ENCODE measurements at places on chromosomes 1 and 21.

GRCh38 chr1:238312969-238313368, 422.2 kb upstream of the ZP4 start:
- DNase-seq, result no peak

- no peak for DNase-seq
Measured at GRCh38 chr1:16125088-16125470, 30.8 kb downstream of the EPHA2 start.

DNA sequence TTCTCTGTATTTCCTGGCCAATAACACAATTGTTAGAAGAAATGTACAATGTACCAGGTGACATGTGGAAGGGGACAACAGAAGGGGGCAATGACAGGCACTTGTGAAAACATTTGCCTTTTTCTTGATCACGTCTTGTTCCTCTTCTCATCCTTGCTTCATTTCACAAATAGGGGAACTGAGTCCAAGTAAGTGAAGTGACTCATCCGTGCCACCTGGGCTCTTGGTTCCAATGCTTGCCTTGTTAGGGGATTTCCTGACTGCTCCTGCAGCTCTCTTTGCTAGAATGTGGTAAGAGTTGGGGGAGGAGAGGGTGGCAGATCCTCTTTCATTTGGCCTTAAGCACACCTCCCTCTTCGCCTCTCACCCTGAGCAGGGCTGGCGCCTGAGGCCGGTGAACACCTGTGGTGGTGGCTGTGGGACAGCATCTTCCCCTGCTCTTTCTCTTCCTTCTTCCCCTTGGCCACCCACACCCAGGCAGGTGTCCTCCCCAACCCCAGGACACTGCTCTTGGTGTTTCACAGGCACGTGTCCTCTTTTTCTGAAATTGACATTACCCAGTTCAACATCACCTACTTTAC, 2.2 kb upstream of the RHEX start:
- no peak for DNase-seq

- no peak for DNase-seq
Measured at GRCh38 chr1:245310571-245311531, 156.1 kb downstream of the KIF26B start.

DNA sequence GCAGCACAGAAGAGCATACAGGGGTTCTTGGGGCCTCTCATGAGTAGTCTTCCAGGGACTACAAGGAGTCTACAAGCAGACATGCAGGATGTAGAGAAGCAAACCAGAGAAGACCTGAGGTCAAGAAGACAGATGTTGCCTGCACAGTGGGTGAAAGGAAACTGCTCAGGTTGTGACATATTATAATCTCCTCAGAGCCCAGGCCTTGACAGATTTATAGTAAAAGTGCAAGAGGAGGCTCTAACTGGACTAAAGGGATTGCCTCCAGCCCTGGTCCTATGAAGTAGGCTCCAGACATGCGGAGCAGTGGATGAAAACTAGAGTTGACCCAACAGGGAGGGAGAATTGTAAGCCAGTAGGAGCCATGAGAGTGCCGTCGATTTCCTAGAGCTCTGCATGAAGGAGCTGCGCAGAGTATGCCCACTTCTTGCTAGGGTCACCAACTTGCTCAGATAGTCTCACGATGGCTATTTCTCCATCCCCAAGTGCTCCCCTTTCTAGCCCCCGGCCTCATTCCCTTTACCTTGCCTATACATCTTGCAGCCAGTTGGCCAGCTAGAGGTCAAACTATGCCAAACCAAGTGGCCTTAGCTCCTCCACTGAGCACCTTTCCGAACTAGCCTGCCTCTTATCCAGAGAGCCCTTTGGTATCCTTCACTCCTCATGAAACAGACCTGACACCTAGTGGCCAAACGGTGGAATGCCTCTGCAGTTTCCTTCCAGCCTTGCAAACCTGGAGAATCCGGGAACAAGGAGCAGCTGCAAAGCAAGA, 36.2 kb upstream of the IPO9 start:
- DNase-seq, result peak; percentile 76

DNA sequence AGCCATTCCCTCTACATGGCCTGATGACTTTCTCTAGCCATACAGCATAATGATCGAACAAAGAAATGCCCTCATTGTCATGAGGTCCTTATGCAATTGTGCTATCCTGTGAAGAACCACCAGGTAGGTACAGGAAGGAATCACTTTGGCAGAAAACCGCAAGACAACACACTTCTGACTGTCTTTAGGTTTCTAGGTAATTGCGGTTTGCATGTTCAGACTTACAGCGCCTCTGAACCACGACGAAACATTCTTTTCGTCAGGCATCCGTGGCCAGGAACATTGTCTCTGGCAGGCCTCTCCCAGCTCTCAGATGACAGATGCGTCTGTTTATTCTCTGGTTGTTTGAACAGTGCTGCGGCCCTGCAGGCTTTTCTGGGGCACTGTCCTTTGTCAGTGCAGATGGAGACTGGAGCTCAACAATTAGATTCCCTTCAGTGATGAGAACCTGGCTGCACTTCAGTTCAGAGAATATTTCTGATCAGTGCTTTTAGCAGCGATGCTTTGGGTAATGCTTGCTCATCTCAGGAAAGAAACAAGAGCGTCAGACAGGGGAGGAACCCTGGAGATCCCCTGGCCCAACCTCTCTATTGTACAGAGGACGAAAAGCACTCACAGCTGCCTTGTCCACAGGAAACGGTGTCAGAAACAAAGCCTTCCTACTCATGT, 63.4 kb downstream of the B3GALT5 start:
- no peak for DNase-seq

DNA sequence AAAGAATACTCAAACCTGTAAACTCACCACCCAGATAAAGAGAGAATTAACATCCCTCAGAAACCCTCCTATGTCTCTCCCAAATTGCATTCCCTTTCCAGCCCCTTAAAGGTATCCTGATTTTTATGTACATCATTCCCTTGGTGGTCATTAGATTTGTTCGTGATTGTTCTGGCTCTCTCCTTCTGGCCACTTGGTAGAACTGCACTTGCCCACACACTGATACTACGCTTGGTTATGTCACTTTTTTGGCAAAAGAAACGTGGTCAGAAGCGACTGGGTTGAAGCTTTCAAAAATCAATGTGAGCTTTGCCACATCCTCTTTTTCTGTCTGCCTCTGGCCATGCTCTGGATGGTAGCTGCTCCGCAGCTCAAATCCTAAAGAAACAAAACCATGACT, 76.3 kb downstream of the KRTAP19-8 start:
- DNase-seq, result no peak

DNA sequence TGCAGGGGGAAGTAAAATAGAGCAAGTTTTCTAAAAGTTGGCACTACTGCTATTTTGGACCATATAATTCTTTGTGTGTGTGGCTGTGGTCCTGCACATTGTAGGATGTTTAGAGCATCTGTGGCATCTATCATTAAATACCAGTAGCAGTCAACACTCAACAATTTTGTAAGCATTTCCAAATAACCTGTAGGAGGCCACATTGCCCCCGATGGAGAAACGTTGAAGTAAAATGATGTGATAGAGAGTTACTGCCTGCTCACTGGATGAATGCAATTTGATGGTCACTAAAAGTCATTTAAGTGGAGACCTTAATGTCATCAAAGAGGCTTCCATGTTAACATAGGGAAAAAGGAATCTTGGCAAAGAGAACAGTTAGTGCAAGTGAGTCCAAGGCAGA, 560.8 kb downstream of the NEGR1 start:
- no peak for DNase-seq

Data from amygdala (tissue), 56 donors.